ENCODE measurements at places on chromosomes 6 and 20.

GRCh38 chr20:62517168-62517567 lies 41.4 kb upstream of the GATA5 start:
- no peak for DNase-seq

DNA sequence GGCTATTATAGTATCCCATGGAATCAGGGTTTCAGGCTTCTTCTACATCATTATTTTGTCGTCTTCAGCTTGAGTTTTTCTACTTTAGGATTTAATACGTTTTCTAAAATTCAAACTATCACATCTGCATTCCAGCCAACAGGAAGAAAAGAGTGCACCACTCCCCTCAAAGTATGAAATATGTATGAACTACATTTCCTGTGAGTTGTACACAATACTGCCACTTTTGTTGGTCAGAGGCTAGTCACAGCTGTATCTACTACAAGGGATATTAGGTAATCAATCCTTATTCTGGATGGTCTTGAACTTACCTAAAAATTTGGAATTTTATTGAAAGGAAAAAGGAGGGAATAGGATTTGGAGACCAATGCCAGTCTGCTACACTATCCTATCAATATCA lies 235.6 kb upstream of the TBX18 start:
- no peak for DNase-seq

- no peak for DNase-seq
These were observed 118.3 kb downstream of the STXBP5 start for GRCh38 chr6:147322299-147323162.

DNA sequence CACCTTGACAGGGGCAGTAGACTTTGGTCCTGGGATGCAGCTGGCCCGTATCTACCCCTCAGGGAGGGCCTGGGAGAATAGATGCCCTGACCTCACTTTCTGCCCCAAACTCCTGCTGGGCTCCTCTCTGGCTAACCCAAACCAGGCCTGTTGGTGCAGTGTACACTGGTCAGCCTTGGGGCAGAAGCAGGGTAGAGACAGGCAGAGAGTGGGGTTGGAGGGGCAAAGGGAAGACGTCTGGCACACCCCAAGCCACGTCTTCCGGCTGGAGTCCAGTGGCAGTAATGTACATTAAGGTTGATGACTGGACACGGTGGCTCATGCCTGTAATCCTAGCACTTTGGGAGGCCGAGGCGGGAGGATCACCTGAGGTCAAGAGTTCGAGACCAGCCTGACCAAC lies 9.3 kb downstream of the DDR1 start:
- no peak for DNase-seq

DNA sequence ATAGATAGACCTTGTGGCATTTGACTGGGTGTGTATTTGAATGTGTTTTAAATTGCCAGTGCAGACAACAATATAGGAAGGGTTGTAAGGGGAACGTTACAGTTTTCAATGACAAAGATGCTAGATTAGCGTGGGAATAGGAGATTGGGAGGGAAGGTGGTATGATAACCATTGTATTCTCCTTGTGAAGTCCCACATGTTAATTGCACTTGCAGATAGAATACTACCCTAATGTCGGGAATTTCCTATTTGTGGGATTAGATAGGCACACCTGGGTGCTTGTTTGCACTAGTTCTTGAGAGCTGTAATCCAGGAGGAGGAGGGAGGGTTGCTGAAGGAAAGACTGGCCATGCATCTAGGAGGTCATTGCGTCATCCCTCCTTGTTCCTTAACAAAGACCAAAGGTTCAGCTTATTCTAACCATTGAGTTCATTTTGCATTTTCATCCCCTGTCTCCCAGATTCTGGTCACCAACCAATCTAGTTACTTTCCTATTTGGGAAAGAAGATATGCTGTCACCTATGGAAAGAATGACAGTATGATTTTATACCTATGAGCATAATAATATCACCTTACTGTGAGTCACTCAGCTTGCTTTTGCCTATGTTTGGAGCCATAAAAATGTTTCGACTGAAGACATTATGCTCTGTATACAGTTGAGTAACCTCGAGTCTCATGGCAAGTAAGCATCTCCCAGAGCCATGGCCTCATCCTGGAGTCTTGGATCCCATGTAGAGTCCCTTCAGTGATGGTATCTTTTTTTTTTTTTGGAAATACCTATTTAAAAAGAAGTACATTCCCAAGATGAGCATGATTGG lies 201.5 kb downstream of the DTNBP1 start:
- no peak for DNase-seq

DNA sequence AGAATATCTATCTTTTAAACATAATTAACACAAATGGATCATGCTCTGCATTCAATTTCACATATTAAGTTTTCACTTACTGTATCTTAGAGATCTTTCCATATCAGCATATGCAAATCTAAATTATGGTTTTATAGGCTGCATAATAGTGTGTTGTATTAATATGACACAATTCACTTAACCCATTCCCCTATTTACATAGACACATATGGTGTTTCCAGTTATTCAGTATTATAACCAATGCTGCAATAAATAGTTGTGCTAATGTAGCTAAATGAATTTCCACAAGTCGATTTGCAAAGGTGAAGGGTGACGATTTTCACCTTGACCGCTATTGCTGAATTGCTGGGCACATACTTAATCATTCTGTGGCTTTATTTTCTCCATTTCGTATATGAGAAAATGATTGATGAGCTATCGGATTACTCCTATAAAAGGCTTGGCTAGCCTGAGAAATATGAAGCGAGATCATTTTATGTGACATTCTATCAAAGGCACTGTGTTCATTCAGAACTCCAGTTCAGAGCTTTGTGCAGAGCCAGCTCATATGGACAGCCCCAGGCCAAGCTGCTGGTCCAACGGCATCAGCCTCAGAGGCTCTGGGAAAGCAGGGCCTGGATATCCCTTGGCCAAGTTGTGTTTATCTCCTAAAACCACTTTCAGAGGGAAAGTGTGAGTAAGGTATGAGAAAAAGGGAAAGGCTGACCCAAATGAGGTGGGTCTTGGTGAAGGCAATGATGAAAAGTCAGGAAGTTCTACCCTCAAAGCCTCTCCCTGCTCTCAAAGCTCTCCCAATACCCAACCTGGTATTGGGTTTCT lies 50.8 kb downstream of the GFOD1 start:
- no peak for DNase-seq

DNA sequence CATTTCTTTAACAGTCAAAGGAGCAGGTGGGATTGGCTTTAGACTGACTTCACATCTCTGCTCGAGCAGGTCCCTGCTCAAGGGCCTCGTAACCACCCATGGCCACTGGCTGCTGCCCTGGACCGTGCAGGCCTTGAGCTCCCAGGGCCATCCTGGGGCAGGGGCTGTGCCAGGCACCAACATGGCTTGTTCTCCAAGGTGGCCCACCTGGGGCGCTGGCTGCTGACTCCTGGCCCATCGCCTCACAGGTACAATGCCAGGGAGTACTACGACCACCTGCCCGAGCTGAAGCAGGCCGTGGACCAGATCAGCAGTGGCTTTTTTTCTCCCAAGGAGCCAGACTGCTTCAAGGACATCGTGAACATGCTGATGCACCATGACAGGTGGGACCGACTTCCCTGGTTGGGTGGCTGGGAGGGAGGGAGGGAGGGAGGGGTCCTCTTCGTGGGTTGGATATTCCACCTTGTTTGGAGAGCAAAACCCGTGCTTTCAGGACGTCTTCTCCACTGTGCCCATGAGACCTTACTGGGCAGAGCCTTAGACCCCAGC lies 46.1 kb downstream of the PYGB start:
- no peak for DNase-seq

DNA sequence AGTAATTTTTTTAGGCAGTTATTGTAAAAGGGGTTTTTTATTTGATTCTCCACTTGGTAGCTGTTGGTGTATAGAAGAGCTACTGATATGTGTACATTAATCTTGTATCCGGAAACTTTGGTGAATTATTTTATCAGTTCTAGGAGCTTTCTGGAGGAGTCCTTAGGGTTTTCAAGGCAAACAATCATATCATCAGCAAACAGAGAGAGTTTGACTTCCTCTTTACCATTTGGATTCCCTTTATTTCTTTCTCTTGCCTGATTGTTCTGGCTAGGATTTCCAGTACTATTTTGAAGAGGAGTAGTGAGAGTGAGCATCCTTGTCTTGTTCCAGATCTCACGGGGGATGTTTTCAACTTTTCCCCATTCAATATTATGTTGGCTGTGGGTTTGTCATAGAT lies 28.0 kb upstream of the TNFAIP3 start:
- no peak for DNase-seq

- no peak for DNase-seq
These were observed 56.6 kb downstream of the SNX14 start for GRCh38 chr6:85537055-85537494.

DNA sequence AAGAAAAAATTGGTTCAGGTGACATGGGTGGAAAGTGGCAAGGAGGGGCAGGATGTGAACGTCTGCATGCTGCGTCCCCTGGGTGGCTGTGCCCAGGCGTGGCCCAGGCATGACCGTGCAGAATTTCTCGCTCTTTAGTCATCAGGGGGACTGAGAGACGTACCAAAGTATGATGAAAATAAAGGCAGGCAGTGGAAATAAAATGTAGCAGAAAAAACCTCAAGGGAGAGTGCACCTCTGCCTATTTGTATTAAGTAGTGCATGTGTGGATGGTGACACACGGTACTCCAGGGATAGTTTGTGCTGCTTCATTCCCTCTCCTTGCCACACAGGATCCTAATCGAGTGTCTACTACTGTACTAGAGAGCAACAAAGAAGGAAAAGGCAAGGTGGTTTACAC lies 81.1 kb downstream of the ATP9A start:
- DNase-seq = no peak

DNA sequence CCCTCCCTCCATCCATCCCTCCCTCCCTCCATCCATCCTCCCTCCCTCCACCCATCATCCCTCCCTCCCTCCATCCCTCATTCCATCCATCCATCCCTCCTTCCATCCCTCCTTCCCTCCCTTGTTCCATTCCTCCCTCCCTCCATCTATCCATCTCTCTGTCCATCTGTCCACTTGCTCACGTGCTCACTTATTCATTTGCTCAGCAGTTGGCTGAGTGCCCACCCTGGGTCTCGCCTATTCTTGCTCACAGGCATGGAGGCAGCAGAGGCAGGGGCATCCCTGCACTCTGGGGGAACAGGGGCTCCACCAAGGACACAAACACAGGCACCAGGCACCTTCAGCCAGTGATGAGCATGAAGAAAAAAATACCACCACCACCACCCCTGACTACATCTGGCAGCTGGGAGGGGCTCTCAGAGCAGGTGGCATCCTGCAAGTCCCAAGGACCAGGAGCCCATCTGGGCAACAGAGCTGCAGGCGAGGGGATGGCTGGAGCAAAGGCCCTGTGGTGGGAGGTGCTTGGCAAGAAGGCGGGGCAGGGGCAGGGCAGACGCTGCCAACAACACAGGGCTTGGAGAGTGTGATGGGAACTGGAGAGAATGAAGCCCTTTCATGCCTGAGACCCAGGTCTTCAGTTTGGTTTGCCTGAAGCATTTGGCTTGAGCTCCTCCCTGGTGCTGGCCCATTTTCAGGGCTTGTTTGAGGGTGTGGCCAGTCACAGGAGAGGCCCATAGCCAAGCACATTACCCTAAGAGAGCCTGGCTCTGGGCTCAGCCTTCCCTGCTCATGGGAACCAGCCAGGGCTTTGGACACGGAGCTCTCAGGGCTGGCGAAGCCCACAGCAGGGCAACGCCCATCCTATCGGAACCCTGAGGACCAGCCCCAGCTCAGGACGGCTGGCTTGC lies 40.2 kb upstream of the MRGBP start:
- no peak for DNase-seq

- no peak for DNase-seq
These were observed 1.9 kb downstream of the PNRC1 start for GRCh38 chr6:89082486-89082891.

GRCh38 chr6:164750128-164750527 lies 559.3 kb downstream of the C6orf118 start:
- no peak for DNase-seq

- DNase-seq = no peak
These were observed 23.2 kb upstream of the YWHAB start for GRCh38 chr20:44862286-44862685.

DNA sequence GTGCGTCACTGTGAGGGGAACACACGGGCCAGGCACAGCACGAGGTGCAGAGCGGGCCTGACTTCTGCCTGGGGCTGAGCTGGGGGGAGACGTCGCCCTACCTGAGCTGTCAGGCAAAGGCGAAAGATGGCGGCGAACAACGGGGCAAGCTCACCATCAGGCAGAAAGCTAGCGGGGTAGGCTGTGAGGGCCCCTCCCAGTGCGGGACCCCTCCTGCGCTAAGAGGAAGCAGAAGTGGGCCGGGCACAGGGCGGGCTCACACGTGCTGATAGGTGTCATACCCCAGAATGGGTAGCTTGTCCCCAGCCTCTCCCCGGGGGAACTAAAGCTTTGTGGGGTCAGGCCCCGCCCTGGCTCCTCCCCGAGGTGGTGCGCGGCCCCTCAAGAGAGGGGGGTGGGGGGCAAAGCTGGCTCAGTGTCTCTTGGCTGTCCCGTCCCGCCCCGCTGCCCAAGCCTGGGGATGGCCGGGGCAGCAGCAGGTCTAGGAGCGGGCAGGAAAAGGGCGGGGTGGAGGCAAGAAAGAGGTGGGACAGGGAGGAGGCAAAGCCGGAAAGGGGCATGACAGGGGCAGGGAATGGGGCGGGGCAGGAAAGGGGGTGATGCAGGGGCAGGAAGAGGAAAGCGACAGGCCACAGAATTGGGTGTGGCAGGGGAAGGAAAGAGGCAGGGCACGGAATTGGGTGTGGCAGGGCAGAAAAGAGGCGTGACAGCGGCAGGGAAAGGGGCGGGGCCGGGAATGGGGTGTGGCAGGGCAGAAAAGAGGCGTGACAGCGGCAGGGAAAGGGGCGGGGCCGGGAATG lies 14.7 kb downstream of the UCKL1 start:
- DNase-seq = peak; percentile 49

GRCh38 chr20:13220904-13221297 lies at the start of gene ISM1:
Gene ISM1, plus strand, starts transcription at chr20:13221274. Its CDS starts 503 bp downstream, at chr20:13221777.
- no peak for DNase-seq

DNA sequence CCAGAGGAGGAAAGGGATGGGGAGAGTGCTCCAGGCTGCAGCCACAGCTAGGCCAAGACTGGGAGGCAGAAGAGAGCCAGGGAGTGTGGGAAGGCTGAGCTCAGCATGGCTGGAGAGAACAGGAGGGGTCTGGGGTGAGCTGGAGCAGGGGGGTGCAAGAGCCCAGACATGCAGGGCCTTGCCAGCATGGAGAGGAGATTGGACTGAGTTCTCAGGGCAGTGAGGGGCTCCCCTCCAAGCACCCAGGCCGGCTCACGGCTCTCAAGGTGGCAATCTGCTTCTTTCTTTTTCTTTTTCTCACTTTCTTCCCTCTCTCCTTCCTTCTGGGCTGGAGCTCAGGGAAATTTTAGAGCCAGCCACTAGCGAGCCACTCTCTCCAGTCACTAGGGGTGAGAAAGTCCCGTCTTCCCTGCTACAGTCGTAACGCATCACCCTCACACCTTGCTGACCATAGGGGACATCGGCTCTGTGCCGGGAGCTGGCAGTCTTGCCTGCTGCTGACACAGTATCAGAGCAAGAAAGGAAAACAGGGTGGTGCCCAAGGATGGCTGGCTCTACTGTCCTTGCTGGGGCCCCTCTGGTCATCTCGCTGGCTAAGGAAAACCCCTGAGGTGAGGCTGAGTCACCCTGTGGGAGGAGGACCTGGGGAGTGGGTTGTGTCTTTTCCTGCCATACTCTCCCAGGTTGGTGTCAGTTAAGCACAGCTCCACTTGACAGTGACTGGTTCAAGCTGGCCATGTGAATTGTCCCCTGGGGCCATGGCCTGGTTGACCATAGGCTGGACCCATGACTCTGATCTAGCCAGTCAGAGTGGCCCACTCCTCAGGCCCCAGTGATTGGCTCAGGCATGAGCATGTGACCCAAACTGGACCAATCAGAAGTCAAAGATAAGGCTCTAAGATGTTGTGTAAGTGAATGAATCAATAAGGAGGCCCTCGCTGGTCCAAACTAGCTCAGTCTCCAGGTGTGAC lies 135.1 kb upstream of the PMEPA1 start:
- no peak for DNase-seq

GRCh38 chr6:118080547-118080946 lies 173.5 kb downstream of the SLC35F1 start:
- DNase-seq = no peak

All from stimulated activated CD8-positive, alpha-beta memory T cell treated with anti-CD3 and anti-CD28 coated beads, Interleukin-7, amount 100 ng/mL, for 1 hour (primary cell).